ENCODE measurements at places on chromosomes 4 and X.
A peak's percentile ranks its signal among the peaks of the same experiment; 100 is the strongest.

DNA sequence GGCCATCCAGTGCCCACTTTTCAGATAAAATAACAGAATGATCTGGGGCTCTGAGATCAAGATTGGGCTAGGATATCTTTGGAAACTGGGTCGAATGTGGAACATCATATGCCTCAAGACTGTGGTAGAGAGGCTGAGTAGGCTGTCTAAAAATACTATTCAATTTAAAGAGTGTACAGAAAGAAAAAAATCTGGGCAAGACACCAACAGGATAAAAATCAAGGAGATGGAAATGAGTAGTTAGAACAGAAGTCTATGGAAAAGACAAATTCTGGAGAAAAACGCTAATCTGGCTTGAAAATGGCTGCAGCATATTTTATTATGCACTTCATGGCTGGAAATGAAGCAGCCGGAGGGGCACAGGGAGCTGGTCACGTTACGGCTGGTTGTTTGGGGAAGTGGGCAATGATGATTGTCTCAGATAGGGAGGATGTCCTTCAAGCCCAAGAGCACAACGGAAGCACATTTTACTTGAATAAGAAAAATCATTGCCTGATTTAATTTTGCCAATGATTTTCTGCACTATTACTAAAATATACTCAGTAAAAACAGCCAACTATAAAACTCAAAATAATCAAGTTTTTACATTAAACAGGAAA lies 27.1 kb upstream of the MAPK10 start:
- no peak for DNase-seq

GRCh38 chr4:147528054-147528453 lies 47.2 kb downstream of the EDNRA start:
- DNase-seq: no peak

- DNase-seq: no peak
Observed at GRCh38 chr4:145538596-145538995, 56.9 kb downstream of the SMAD1 start.

GRCh38 chr4:52833941-52834525 lies 28.1 kb upstream of the RASL11B start:
- DNase-seq: no peak

- DNase-seq: no peak
Observed at GRCh38 chrX:48003367-48003757, 427 bp downstream of the ZNF182 start.

- peak; percentile 42 for DNase-seq
Observed at GRCh38 chr4:165131247-165131832, 18.7 kb upstream of the TMEM192 start.

DNA sequence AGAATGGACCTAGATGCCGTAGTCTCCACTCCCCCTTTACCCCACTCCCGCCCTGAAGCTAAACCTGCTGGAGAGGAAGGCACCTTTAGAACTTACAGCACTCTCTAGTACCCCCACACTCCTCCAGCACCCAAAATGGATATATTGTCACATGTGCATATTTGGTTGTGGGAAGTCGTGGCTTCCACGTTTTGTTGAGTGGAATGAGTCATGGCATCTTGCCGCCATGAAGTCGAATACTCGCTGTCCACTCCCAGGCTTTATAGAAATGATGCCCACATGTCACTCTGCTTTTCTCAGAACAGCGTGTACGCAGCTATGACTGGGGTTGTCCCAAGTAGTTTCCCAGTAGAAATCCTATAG lies 545 bp downstream of the ABCE1 start:
- peak; percentile 1 for DNase-seq

DNA sequence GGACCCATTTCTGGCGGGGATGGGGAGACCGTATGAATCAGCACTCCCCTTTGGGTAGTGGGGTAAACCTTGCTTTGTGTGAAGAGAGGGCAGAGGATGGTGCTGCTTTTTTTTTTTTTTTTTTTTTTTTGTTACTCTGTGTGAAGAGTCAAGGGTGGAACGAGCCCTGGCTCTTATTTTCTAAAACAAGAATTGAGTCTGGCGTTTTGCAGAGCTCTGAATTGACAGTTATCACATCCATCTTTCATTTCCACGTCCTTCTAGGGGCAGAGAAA lies 1.2 kb downstream of the SLAIN2 start:
- no peak for DNase-seq

DNA sequence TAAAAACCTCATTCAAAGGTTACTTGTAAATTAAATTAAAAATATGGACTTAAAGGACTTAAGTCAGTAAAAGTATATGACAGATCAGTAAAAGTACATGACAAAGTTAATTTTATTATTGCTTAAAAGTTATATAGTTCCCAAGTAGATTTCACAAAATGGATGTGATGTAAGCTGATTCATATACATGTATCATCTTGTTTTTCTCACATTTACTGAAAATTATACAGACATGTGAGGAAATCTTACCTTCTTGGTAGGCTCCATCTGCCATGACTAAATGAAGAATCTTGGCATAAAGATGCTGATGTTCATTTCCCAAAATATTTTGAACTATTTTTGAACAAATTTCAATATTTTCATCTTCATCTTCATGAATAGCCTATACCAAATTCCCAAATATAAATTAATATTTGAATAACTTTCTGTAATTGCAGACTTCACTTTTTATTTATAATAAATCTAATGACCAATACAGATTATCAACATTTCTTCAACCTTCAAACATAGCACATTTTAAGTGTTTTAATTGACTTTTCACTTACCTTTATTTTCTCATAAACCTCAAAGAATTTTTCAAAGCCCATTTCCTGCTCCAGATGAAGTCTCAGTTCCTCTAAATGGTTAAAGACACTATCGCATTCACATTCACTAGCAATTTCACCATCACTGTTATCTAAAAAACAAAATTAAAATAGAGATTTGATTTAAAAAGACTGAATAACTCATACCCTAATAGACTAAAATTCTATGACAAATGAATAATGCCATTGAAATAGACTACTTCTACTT lies 129.4 kb upstream of the SH3RF1 start:
- DNase-seq: no peak

DNA sequence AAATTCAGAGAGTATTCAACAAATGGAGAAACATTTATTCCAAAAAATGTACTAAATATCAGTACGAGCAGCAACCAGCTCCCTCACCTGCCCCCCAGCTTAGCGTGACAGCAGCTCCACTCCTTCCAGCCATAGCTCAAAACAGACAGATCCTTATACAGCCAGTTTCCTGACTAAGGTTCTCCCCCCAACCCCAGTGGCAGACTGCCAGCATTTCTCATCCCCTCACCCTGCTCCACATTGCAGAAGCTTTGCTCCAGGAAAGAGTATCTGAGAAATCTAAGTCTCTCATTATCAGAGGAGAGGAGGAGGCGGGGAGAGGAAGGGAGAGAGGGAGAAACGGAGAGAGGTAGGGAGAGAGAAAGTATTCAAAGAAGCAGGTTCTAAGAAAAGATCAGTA lies 53.3 kb upstream of the PASD1 start:
- DNase-seq: no peak

GRCh38 chr4:118338981-118339765 lies 13.6 kb downstream of the PRSS12 start:
- no peak for DNase-seq

DNA sequence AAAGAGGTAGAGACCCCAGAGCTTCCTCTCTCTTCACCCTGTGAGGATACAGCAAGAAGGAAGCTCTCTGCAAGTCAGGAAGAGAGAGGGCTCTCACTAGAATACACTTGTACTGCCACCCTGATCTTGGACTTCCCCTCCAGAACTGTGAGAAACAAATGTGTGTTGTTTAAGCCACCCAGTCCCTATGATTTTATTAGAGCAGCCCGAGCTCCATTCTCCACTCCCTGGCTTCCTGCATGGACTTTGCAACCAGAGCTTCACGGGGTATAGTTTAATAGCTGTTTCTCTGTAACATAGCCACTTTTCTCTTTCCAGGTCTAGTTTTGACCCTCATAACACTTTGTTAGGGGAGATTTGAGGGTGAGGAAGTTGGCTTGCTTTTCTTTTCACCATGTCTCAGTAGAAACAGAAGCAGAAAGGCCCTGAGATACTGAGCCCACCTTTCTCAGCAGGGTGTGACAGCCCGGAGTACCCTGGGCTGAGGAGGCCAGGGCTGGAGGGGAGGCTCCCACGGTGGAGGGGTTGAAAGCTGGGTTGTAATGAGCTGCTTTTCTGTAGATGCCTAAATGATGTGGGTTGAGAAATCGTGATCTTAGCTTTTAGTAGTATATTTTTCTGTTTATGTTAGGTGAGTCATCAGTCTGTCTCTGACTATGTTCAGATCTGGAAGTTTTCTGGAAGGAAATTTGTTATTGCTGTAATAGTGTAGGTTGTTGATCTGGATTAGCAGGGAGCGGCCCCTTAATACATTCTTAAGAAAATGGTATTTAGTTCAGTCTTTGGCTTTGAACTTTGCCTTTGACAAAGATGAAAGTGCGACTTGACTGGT lies 118.6 kb downstream of the PTTG2 start:
- DNase-seq: no peak

DNA sequence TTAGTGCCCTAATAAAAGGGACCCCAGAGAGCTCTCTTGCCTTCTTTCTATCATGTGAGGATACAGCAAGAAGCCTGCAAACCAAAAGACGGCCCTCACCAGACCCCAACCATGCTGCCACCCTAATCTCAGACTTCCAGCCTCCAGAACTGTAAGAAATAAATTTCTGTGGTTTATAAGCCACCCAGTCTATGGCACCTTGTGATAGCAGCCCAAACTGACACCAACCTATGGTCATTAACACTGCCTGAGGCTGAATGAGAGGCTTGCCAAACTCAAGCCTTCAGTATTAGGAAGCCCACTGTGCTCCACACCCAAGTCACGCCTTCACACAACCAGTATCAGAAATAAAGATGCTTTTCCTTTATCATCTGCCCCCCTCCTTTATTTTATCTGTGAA lies 127.3 kb upstream of the KLF3 start:
- DNase-seq: no peak

- DNase-seq: no peak
Observed at GRCh38 chrX:49137492-49137891, 14.0 kb upstream of the GPKOW start.

DNA sequence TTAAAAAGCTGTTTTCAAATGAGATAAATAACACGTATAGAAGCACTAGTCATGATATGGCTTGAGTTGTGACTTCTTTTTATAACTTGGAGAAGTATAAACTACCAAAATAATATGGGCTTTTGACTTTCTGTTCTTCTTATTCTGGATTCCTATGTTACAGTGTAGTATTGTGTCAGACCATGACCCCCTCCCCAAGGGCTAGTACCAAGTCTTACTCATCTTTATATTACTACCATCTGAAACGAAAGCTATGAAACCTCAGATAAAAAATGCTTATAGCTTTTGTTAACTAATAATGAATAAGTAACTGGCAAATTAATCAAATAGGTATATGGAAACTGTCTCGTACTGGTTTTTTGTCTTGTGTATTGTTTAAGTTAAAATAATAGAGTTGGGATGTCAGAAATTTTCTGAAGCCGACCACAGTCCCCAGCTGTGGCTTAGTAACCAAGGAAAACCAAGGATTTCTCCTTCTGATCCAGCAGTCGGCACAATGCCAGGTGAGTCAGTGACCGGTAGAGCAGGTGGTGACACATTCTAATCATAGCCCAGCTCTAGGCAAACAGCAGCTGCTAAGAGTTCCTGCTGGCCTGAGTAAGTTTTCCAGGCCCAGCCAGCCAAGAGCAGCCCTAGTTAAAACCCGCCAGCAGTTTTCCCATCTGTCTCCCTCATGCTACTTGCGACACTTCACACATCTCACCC lies 163.3 kb upstream of the PRDX4 start:
- DNase-seq: no peak

- DNase-seq: peak; percentile 37
Observed at GRCh38 chr4:8241895-8242696, 27.5 kb upstream of the HTRA3 start.

DNA sequence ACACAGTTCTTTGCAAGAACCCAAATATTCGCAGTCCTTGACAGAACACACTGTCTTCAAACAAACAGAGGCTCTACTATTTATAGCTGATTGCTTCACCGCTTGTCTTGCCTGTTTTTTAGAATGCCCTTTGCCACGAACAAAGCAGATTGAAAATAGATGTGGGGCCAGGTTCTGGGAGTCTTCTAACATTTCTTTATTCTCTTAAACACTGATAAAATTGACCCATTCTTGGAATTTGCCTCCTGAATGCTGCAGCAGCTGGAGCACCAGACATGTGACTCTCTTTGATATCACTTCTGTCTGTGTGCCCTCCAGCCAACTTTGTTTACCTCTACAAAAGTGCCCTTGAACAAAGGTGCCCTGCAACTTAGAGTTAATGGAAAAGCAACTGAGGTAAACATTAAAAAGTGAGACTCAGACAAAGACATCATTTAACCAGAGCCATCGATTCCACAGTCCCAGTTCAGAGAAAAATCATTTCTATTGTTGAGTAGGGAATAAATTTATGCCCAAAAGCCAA lies 64.2 kb upstream of the SPP1 start:
- no peak for DNase-seq

GRCh38 chrX:137425986-137426385 lies 139.9 kb upstream of the ZIC3 start:
- DNase-seq: no peak

Data from activated CD8-positive, alpha-beta memory T cell treated with anti-CD3 and anti-CD28 coated beads for 1 hour (primary cell).